Uterus (tissue), 4 donors: ENCODE measurements at places on chromosomes 1 and 21. TPM values are rescaled to one million over a fixed set of nuclear protein-coding genes. Genes with fewer than 3 reads are reported as not detected.

DNA sequence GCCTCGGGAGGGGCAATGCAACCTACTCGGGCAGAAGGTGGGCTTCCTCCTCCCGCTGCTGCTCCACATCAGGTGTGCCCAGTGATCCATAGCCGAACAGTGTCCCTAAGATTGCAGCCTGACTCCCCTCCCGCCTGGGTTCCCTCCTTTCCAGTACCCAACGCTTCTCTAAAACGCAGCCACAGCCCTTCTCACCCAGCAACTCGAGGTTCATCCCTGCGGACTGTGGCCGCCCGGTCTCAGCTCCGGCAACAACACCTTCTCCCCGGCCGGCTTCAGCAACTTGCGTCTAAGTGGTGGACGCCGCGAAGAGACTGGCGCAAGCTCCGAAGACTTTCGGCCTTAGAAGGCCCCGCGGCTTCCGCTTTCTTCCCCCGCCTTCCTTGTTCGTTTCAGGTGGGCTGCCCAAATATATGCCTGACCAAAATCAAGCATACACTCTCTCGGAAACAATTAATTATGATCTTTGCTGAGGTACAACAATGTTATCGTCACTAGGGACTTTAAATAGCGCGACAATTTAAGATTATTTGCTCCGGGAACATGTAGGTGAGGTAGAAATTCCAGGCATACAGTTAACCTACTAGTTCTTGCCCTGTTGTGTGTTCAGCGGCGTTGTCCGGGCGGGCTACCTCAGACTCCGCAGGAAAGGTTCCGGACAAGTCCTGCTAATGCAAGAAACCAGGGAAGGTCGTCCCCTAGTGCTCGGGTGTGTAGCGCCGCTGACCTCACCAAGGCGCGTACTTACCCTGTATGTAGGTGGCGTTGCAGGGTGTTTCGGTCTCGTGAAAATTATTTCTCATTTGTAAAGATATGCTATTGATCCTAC is at the start of gene RBBP5:
Gene RBBP5, minus strand, starts transcription at position 319 of the 829 bp plus-strand sequence. Its CDS starts 105 bp downstream, at position 214.
- DNase-seq = peak; percentile 96

GRCh38 chr1:89356658-89357400 is 7.0 kb upstream of the GBP6 start:
- DNase-seq = no peak

DNA sequence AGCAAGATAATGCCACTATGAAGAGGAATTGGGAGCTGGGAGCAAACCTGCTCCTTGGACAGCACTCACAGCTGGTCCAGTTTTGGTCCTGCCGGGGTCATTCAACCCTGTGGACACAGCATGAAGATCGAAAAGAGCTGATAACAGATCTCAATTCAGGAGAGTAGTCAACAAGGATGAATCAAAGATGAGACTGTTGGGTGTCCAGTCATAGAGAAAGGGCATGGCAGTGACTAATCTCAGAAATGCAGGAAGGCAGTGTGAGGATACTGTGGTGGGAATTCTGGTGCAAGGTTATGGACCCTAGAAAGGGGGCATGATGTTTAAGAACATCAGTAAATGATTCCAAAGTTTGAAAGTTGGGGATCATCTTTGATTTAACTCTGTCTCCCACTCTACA is 261.4 kb upstream of the ZP4 start:
- no peak for DNase-seq

DNA sequence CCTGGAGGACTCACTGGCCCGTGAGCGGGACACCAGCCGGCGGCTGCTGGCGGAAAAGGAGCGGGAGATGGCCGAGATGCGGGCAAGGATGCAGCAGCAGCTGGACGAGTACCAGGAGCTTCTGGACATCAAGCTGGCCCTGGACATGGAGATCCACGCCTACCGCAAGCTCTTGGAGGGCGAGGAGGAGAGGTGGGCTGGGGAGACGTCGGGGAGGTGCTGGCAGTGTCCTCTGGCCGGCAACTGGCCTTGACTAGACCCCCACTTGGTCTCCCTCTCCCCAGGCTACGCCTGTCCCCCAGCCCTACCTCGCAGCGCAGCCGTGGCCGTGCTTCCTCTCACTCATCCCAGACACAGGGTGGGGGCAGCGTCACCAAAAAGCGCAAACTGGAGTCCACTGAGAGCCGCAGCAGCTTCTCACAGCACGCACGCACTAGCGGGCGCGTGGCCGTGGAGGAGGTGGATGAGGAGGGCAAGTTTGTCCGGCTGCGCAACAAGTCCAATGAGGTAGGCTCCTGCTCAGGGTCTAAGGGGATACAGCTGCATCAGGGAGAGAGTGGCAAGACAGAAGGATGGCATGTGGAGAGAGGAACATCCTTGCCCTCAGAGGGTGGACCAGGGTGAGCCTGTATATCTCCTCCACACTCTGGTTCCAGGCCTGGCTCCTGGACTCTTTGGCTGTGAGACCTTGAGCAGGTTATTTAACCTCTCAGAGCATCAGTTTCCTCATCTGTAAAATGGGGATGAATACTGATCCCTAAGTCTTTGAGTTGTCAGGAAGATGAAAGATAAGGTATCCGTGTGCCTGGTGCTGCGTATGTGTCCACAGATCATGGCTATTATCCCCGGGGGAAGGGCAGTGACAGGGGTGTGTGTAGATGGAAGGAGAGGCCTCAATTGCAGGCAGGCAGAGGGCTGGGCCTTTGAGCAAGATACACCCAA is 17.2 kb upstream of the SEMA4A start:
- DNase-seq = no peak

Gene SPRR1B
- total RNA-seq = not detected

Gene OR6K2
- not detected for total RNA-seq

DNA sequence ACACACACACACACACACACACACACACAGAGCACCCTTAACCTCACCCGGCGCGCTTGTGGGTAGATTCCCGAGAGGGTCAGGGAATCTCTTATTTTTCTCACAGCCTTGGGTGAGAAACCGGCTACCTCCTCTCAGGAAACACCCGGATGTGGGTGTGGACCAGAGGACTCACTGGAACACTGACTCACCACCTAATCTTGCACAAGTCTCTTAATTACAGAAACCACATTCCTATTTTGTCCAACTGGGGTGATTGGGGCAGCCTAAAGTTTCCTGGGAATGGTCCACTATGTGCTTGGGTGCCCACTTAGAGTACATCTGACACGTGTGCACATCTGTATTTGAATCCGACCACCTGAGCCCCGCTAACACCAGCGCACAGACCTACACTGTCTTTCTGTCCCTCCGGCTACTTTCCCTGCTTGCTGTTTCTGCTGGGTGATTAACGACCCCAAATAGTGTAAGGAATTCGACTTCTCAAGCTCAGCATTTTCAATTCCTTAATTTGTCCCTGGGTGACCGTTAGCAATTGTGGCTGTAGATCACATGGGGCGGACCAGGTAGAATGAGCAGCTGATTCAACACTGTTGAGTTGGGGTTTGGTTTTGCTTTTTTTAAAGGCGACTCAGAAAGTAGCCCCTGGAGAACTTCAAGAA is 14.0 kb upstream of the TBX15 start:
- no peak for DNase-seq

GRCh38 chr1:29875557-29876028 is 639.3 kb downstream of the PTPRU start:
- DNase-seq = no peak

Gene CYP2J2
- not detected for total RNA-seq

DNA sequence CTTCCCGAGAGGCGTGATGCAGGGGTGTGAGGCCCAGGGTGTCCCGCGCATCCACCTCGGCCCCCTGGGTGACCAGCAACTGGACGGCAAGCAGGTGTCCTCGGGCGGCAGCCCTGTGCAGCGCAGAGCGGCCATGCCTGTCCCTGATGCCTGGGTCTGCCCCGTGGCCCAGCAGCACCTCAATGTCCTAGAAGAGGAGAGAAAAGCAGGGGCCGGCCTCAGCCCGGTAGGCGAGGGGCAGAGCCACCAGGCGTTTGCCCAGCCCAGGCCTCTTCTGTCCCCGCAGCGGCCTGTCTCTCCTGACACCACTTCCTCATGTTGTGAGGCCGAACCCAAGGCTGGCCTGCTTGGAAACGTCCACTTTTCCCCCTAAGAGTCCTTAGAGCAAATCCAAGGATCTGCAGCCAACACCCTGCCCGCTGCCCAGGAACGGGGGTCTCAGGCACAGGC is 1.7 kb downstream of the ANKRD65 start:
- DNase-seq = no peak

- DNase-seq = no peak
These were observed 282.4 kb downstream of the GRIK1 start for GRCh38 chr21:29657240-29657989.

GRCh38 chr1:243799908-243800307 is 50.1 kb downstream of the AKT3 start:
- DNase-seq = no peak

DNA sequence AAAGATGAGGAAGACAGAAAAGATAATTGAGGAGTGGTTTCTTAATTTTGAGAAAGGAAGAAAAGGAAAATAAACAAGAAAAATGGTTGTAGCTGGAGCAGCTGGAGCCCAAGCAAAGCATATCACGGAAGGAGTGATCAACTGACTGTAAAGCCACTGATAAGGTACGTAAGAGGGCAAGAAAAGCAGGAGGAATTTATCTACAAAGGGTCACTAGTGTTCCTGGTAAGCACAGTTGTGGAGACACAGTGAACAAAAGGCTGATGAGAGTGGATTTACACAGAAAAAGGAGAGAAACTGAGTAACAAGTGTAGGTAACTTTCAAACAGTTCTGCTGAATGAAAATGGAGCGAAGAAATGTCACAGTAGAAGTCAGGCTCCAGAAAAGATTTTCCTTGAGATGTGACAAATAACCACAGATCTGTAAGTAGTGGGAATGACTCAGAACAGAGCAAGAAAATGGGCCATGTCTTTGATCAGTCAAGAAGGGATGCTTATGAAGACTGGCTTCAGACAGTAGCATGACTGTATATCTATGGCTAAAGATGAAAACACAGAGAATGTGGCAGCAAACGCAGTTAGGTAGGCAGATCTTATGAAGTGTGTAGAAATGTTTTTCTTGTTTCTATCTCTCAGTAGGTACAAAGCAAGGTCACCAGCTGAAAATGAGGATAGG is 45.6 kb upstream of the RBM34 start:
- no peak for DNase-seq

GRCh38 chr1:9097947-9098705 is 28.7 kb upstream of the SLC2A5 start:
- DNase-seq = no peak

Gene RPAP2
- total RNA-seq = 131 TPM

GRCh38 chr1:18400347-18401102 is 80.2 kb upstream of the KLHDC7A start:
- no peak for DNase-seq

GRCh38 chr1:99887890-99888289 is 37.7 kb downstream of the AGL start:
- DNase-seq = no peak

DNA sequence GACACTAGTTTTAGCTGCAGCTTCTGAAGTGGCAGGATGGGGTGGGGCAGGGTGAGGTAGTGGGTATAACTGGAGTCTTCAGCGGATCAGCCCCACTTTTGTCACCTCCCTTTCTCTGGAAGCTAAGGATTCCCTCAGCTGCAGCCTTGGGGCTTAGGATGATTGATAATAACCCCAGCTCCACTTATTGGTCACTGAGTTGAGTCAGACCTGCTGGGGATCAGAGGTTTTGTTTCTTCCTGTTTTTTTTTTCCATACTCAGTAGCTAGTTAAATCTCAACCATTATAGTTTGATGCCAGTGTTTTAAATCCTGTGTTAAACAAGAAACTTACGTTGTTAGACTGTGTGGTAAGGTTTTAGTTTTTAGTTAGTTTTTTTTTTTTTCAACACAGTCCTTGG is 57.2 kb downstream of the LAMC1 start:
- no peak for DNase-seq

GRCh38 chr1:184664042-184664660 is 90.5 kb downstream of the EDEM3 start:
- DNase-seq = peak; percentile 84

DNA sequence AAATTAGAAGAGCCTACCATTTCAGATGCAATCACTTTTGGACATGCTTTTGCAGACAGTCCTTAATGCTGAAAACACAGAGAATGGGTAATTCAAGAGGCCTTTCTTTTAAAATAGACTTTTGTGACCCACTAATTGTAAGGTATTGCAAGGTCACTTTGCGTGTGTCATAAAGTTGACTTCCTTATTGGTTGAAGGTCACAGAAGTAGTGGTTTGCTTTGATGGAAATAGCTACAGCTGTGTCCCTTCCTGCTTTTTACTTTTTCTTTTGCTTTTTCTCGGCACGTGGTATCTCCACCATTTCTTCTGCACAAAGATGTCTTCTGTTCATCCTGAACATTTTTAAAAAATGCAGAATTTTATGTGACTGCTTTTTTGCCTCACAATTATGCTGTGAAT is 146.8 kb downstream of the DYRK1A start:
- no peak for DNase-seq

DNA sequence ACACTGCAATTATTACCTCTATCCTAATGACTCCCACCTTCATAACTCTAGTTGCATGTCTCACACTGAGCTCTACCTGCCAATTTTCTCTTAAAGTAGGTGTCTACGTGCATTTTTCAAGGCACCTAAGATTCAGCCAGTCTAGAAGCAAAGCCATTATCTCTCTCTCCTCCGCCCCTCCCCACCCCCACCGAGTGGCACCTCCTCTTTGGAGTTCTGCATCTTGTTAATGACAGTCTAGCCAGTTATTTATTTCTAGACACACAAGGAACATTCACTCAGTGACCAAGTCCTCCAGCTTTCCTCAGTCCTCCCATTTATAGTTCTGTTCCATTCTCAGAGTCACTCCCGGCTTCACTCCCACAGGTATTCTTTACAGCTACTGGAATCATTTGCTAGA is 47.6 kb downstream of the ASTN1 start:
- no peak for DNase-seq

Gene ESRRG
- total RNA-seq = not detected

GRCh38 chr1:179164494-179164893 is 65.0 kb downstream of the ABL2 start:
- DNase-seq = no peak

Gene TMEM269
- total RNA-seq = 1.1 TPM

DNA sequence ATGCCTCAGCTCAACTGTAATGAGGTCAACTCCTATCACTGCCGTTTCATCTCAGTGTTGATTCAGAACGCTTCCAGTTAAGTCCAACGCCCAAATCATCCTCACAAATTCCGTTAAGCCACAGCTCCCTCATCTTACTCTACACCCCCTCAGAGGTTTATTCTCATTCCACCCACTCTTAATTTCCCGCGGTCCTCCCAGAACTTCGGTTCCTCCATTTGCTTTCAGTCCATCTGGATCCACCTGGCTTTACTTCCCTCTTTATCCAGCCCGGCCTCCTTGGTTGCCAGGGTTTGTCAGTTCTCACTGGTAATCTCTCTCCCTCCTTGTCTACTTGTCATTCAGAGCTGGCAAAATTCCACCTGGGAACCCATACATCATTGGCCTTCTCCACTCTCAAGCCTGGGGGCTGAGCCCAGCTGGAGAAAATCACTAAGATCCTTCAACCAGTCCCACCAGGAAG is 51.3 kb upstream of the RUNX1 start:
- DNase-seq = no peak
